ENCODE measurements at places on chromosomes 2 and 18.

GRCh38 chr2:61288070-61288841 lies 126.3 kb downstream of the C2orf74 start:
- DNase-seq: no peak

DNA sequence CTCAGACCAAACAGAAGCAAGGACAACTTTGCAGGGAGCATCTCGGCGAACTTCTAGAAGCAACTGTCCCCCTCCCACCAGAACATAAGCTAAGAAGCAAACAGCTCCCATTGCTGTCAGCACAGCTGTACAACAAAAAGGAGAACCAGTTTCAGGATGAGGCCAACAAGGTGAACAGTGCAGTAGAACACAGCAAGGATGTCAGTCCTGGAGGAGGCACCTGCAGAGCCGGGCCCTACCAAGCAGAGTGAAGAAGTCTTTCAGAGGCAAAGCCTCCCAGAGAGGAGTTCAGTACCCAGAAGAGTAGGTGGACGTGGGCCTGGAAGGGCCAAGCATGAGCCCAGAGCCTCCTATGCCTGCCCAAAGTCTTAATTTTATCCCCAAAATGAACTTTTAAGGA lies 1.0 kb downstream of the PASK start:
- DNase-seq: no peak

DNA sequence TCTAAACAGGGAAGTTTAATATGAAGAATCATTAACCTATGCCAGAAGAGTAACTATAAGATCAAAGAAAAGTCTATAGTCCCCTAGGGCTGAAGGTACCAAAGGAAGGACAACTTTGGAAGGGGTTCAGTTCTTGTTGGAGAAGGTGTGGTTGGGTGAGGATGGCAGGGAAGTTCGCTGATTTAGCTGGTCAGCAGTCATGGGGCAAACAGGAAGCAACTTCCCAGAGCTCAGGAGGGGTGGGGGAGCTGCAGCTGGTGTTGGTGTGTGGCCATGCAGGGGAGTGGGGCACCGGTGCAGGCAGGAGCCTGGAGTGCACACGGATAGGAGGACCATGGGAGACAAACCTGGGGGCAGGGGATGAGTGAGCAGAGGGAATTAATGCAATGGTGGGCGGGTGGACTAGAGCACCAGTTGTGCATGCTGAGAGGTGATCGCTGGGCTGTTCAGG lies 34.0 kb downstream of the FHOD3 start:
- peak; percentile 60 for DNase-seq

DNA sequence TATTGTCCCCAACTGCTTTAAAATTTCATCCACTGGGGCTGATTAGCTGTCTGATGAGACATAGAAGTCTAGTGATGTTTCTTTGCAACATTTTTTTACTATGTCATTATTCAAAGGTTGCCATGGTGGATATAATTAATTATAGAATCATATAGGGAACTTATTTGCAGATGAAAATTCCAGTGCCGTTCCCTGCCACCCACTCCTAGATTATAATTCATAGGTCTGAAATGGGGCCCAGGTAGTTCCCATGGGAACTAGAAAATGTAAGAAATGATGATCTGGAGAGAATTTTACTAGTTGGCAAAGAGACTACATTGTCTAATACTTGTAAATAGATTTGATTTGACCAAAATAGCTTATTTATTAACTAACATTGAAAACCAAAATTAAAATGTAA lies 1496.5 kb upstream of the NXPH2 start:
- no peak for DNase-seq

- no peak for DNase-seq
These were observed 21.8 kb downstream of the TRIP12 start for GRCh38 chr2:229900012-229900411.

DNA sequence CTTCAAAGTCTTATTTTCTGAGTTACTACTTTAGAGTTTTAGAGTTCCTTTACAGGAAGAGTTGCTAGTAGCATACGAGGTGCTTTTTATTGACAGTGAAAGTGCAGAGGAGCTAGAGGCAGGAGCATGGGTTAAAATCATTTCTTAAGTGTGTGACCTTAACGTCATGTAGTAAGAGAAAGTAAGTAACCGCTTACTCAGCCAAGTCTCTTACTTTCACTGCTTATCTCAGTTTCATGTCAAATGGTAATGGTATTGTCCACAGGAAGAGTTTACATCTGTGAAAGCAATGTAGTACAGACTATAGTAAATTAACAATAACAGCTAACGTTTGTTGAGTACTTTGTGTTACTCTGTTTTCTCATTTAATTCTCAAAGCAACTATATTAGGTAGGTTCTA lies 12.6 kb downstream of the NDUFAF7 start:
- DNase-seq: no peak

DNA sequence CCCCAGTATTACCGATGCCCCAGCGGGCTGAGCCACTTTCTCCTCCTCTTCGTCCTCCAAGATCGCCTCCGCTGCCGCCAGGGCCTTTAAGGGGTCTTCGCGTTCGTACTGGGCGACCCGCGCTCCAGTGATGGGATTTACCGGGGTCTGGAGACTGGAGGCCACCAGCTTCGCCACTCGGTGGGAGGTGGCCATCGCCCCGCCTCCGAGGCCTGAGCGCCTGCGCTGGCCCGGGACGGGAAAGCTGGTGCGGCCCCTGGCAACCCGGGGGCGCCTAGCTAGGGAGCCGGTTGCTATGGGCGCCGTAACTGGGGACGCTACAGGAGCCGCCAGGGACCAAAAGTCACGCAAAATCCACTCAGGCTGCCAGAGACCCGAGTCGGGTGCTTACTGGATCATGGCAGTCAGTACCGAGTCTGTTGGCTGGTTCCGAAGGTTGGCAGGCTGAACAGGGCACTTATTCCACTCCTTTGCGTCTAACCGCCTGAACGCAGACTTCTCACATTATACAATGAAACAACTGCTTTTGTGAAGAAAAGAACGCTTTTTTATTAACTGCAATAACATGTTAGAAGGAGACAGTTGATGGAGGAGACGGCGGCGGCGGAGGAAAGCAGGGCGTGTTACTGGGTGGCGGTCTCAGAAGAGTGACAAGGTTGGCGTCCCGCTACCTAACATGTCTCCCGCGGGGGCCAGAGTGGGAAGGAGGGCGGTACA lies at the start of gene FAM161A:
FAM161A (minus strand) TSS at position 214 of the 717 bp plus-strand sequence; CDS start at position 195, 19 bp downstream.
- peak; percentile 91 for DNase-seq

DNA sequence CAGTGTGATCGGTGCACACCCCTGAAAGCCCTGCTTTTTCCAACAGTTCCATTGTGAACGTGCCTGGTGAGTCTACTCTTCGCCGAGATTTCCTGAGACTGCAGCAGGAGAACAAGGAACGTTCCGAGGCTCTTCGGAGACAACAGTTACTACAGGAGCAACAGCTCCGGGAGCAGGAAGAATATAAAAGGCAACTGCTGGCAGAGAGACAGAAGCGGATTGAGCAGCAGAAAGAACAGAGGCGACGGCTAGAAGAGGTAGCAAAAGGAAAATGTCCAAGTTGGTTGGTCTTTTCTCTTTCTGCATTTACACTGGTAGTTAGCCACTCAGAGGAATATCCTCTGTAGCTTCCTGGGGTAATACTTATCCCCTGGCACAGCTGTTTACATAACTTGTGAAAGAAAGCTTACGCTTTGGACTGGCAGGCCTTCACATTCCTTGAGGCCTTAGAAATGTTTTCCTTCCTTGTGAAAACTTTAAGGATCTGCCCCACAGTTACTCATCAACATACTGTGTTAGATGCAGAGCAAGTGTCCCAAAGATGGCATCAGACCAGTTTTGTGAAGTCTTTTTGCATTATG lies 146.6 kb downstream of the MAP4K4 start:
- DNase-seq: no peak

- no peak for DNase-seq
These were observed 200.0 kb downstream of the PDE1A start for GRCh38 chr2:182226807-182227206.

- DNase-seq: no peak
These were observed 69.3 kb downstream of the MAPK4 start for GRCh38 chr18:50629148-50629631.

GRCh38 chr2:103743195-103743594 lies 981.4 kb downstream of the TMEM182 start:
- no peak for DNase-seq

- DNase-seq: peak; percentile 62
These were observed 58.4 kb downstream of the BIN1 start for GRCh38 chr2:127048618-127048935.

GRCh38 chr2:164054651-164055050 lies 318.8 kb upstream of the FIGN start:
- DNase-seq: no peak

DNA sequence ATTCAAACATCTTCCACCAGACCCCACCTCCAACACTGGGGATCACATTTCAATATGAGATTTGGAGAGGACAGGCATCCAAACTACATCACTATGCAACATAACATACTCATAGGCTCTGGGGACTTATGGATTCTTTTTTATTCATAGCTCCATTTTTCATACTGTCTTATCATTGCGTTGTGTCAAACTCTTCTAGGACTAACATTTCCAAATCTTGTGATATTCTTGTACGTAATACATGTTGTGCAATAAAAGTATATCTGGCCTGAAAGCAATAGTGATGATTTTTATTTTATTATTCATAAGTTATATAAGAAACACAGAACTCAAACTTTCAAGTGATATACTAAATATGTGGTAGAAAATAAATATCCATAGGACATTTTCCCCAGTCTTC lies 60.6 kb upstream of the ACTR3 start:
- DNase-seq: no peak

DNA sequence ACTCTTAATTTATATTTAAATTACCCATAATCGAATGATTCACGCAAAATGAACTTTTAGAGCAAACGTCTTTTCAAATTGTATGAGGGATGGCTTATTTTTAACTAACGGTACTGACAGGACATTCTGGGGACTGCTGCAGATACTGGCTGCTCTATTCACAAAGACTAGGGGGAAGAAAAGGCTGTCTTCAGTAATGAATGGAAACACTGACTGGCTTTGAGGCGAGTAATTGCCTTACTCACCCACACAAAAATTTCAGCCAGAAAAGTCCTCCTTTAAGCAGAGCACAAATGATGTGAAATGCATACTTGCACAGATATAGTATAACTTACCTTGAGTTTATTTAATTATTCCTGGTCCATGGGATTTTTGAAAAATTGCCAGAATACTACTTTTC lies 852.6 kb downstream of the DPP10 start:
- DNase-seq: no peak

GRCh38 chr2:237964194-237964577 lies 2.6 kb upstream of the UBE2F start:
- DNase-seq: no peak

DNA sequence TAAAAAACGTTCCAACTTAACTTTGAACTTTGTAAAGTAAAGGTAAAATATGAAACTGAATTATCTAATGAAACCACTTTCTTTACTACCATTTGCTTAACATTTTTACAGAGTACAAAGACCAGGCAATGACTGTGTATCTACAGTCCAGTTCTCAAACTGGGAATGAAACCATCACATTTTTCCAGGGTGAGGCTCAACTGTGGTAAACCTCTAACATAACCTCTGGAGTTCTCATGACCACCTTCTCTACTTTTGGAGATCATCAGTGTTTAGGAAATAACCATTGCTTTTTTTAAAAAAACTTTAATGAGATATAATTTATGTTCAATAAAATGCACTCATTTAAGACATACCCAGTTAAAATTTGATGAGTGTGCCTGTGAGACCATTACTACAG lies 223.5 kb downstream of the RNF152 start:
- no peak for DNase-seq

DNA sequence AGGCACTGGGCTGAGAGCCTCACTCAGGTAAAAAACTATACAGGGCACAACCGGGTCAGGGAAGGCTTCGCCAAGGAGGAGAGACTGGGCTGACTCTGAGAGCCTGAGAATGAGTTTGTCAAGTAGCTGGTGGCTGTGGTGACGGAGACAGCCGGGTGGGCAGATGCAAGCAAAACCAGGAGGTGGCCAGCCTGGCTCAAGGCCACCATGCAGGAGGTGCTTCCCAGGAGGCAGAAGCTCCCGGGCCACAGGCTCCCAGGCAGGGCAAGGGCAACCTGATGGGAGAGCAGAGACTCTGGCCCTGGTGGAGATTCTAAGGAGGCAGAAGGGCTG lies 2.9 kb upstream of the INHBB start:
- DNase-seq: no peak

DNA sequence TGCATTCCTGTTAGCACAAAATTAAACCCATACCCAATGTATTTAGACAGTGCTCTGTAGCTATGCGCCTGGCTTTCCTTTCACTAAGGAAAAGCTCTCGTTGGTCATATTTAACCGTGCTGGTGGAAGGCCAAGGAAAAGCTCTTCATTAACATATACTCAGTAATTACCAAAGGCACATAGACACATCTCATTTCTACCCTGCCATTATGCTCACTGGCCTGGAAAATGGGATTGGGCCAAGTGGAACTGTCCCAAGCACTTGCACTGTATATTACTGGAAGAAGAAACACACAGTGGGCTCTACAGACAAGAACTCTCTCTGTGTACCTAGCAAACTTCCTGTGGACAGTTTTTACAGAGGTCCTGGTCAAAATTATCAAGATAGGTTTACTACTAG lies 274.4 kb downstream of the ERBB4 start:
- no peak for DNase-seq

DNA sequence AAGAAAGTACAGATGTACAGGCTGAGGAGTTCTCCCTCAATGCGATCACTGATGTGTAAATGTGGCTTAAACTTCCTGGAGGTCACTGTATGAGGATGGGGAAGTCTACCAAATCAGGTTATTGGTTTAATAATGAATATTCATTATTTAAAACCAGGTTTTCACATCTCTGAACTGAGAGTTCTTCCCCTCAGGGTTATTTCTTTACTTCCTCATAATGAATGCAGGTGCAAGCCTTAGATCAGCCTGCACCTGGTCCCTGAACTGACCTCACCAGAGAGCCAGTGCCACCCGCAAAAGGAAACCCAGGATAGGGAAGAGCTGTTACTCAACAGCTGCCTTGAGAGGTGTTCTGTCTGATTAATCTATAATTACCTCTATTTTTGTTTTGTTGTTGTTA lies 369.0 kb downstream of the EPHA4 start:
- no peak for DNase-seq

DNA sequence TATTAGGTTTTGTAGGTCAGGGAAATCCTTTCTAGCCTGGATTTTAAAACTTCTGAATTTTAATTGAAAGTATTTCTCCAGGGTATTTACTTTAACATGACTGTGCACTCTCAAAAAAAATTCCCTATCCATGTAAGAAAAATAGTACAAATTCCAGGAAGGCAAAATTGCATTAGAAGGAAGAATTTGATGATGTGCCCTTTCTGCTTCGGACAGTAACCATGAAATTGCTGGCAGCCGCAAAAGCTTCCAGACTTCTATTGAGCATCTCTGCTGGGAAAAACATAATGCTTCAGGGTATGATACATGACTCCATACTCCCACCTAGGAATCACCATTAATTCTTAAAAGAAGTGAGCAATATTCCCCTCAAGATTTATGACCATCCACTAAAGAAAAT lies 17.2 kb upstream of the KLF7 start:
- no peak for DNase-seq

GRCh38 chr2:44943693-44944101 lies 2.2 kb downstream of the SIX3 start:
- DNase-seq: no peak

DNA sequence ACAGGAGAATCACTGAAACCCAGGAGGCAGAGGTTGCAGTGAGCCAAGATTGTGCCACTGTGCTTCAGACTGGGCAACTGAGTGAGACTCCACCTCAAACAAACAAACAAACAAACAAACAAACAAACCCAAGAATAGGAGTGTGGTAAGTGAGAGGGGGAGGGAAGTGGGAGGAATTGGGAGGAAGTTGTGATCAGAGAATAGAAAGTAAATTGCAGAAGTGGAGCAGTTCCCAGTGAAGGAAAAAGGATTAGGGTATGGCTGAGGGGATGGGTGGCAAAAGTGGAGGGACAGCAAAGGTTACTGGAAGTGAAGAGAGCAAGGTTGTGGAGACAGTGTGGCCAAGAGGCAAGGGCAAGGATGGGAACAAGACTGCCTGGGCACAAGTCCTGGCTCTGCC lies 41.1 kb upstream of the C1GALT1C1L start:
- no peak for DNase-seq
